NCI-H1436 (cell line): ENCODE measurements at places on chromosomes 7 and 10.

- DNase-seq = no peak
Observed at GRCh38 chr10:60846173-60846572, 67.9 kb downstream of the CDK1 start.

DNA sequence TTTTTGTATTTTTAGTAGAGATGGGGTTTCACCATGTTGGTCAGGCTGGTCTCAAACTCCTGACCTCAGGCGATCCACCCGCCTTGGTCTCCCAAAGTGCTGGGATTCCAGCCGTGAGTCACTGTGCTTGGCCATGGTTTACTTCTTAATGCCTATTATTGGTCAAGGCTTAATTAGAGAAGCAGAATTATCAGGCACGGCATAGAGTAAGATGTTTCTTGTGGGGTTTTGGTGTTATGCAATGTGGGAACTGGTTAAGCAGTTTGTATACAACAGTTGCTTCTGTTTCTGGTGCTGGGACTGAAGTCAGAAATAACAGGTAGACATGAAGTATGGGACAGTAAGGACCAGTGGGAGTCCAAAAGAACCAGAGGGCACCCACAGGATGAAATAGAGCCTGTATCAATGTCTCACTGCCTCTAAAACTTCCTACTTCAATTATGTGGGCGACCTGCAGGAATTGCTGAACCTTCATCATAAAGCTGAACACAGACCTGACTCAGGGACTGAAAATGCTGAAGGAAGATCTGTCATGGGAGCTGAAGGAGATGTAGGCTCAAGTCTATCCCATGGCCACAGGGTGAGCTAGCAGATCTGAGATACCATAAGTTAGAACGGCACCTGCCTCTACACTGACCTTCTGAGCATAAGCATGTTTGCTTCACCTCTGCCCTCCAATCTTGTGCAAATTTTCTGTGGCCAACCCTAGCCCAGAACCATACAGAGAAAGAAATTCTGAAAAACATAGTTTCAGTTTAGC lies 38.3 kb upstream of the VCL start:
- no peak for DNase-seq

DNA sequence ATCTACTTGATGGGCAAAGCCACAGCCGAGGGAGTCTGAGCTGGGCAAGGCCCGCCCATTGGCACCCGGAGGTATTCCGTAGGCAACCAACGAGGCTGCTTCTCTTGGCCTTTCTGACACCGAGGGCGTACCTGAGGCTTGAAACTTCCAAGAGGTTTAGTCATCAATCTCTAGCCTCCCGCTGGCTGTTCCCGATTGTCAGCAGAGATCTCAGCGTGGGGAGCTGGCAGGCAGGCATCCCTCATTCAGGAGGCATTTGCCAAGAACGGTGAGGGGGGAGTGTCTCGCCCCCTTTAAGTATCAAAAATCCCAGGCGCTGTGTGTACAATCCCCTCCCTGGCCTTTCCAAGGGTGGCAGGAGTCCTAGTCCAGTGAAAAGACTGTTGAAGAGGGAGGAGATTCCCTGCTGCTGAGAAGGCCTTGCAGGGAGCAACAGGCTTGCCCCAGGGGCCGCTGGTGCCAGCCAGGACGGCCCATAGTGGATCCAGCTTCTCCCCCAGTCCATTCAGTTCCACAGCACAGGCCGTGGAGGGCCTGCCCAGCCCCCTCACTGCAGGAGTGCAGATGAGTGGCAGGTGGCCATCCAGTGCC lies 39.7 kb downstream of the OAT start:
- DNase-seq = no peak

- no peak for DNase-seq
Observed at GRCh38 chr7:103113164-103113563, 35.7 kb downstream of the NAPEPLD start.

DNA sequence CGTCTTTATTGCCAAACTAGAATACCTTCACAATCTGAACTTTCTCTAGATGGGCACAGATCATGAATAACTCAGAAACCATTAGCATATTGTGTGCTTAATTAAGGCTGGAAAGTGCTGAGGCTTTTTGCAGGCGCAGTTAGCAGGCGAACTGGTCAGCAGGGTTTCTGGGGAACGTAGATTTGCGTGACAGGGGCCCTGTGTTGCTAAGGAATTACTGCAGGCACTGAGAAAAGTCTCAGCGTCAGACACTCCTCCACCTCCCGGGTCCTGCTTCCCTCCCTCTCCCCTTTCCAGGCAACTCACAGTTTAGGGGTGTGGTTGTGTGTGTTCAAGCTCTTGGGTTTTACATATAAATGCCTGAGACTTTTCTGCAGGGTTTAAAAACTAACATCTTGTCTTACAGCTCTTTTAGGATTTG lies 2.2 kb downstream of the MAP3K8 start:
- DNase-seq = no peak

- no peak for DNase-seq
Observed at GRCh38 chr7:17495655-17496394, 197.4 kb downstream of the AHR start.

DNA sequence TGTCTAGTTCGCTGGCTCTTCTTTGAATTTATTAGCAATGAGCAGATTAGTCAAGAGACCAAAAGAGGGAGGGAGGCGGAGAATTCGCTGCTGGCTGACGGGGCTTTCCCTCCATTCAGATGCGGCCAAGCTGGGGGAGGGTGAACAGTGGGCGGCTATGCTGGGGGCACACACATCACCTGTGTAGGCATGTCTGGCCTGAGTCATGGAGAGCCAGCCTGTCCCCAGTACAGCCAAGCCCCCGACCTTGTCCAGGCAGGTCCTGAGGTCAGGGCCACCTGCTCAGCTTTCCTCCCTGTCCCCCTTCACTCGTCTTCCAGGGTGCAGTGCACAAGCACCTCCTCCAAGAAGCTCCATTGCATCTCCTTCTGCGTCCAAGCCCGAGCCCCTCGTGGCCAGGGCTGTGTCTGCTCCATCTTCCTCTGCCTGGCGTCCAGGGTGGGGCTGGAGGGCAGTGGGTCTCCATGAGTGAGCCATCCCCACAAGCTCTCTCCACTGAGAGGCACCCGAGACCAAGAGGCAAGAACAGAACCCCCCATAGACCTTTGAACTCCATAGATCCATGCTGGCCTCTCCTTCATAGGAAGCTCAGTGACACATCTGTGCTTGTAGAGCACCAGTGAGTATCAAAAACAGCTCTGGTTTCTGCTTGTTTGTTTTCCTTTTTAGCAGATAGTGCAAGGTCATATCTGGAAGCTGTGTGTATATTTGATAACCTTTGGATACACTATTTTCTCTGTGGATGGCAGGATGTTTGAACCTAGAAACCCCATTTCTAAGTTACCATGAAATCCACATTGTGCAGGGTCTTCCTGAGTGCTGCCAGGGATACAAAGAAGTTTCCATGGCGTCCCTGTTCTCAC lies 1.9 kb upstream of the DEPP1 start:
- no peak for DNase-seq

- DNase-seq = no peak
Observed at GRCh38 chr7:80826520-80827238, 92.2 kb downstream of the SEMA3C start.

- DNase-seq = no peak
Observed at GRCh38 chr10:103284170-103284569, 7.2 kb downstream of the INA start.

DNA sequence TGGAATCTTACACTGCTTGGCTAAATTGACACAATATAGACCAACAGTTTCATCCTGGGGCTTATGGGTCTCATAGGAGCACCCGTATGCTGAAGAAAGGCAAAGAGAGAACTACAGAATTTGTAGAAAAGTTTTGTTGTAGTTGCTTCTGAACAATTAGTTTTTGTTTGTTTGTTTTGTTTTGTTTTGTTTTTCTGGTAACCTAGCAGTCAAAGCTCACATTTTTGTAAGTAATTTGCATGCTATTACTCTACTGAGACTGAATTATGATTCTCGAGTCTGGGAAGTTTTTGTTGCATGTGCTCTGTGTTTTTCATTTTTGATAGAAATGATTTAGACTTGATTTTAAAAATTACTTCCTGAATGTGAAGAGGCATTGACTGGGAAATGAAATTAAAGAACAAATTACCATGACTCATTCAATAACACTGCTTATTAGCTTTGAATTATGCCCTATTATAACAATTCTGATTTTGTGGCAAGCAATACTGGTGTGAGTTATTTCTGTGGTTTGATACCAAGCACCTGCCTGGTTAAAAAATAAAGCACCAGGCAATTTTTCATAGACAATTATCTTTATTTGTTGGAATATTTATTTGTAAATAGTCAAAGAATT lies 438 bp downstream of the LSMEM1 start:
- DNase-seq = no peak

DNA sequence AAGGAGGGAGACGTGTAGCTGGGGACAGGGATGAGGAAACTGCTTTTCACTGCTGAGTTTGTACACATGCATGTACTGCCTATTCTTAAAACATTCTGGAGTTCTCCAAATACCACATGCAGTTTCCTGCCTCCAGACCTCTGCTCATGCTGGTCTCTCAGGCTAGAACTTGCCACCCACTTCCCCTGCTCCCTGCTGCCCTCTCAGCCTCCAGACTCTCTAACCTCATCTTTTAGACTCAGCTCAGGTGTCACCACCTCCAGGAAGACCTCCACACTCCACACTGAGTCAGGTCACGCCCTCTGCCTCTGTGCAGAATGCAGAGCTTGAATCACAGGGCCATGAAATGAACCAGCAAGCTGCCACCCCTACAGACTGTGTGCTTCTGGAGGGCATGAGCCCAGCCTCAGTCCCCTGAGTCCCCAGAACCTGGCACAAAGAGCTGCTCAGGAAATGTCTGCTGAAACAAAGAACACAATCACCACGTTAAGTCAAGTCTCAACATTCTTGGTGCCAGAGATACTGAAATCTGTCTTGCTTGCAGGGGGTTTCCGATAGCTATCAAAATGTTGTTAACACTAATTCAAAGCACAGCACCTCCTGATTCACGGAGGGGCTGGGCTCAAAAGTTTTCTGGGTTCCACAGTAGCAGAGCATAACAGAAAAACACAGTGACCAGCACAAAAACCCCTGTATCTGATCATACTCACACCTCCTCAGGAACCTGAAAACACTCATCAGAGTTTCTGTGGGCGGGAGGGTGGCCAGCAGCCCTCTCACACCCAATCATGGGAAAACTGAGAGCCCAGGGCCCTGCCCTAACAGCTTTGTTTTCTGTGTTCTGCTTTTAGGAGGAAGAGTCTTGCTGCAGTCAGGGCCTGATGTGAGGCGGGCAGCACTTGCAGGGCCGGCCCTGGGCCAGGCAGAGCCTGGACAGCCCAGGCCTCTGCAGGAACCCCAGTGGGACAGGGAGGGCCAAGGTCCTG lies 21.1 kb downstream of the FAM53B start:
- no peak for DNase-seq

DNA sequence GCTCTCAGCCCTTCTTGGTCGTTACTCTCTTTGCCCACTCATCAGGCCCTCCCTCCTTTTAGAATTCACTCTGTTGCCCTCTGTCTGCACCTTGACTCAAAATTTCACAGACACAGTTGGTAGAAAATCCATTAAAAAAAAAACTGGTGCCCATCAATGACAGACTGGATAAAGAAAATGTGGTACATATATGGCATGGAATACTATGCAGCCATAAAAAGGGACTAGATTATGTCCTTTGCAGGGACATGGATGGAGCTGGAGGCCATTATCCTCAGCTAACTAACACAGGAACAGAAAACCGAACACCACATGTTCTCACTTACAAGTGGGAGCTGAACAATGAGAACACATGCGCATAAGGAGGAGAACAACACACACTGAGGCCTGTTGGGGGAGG lies 115.7 kb downstream of the PARP12 start:
- no peak for DNase-seq

GRCh38 chr10:30738416-30738815 lies 108.9 kb upstream of the LYZL2 start:
- no peak for DNase-seq

DNA sequence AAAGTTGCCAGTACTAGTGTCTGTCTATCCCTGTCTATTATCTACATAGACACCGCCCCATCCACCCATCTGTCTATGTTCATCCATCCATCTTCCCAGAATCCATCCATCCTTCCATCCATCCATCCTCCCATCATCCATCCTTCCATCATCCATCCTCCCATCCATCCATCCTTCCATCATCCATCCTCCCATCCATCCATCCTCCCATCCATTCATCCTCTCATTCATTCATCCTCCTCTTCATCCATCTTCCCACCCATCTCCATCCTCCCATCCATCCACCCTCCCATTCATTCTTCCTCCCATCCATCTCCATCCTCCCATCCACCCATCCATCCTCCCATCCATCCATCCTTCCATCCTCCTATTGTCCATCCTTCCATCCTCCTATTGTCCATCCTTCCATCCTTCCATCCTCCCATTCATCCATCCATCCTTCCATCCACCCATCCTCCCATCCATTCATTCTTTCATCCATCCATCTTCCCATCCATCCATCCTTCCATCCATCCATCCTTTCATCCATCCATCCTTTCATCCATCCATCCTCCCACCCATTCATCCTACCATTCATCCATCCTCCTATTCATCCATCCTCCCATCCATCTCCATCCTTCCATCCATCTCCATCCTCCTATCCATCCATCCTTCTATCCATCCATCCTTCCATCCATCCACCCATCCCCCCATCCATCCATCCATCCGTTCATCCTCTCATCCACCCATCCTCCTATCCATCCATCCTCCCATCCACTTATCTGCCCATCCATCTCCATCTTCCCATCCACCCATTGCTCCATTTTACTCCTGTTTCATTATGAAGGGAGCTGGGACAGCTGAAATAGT lies 14.7 kb upstream of the LEP start:
- DNase-seq = no peak

GRCh38 chr10:133277277-133277992 lies 767 bp upstream of the ADAM8 start:
- no peak for DNase-seq

GRCh38 chr7:106110238-106110560 lies 1.9 kb downstream of the SYPL1 start:
- no peak for DNase-seq

DNA sequence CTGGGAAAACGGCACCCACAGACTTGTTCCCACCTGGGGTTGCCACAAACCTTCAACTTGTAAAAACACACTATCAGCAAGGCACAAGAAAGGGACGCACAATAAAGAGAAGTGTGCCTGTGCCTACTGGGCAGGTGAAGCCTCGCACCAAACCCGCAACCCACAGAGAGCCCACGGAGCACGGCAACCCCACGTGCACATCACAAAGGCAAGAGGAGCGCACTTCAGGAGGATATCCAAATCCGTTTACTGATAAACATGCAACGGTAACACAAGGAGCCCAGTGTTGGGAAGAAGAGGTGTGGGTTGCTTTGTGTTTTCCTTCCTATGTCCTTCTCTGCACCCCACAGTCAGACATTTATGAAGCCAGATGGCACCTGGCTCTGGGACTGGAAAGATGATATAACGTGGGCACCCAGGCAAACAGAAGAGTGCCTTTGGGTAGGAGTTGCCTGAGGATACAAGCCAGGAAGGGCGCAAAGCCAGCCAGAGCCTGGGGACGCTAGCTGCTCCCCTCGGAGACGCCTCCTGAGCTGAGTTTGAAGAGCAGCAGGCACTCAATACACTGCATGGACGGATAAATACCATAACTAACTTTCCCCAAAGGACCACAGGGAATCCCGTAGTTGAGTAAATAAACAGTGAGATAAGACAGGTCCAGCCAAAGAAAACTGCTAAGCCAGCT lies 41.6 kb downstream of the TCERG1L start:
- no peak for DNase-seq

- peak; percentile 19 for DNase-seq
Observed at GRCh38 chr10:102342458-102342857, 53.0 kb upstream of the NFKB2 start.
